AG10803 (cell line): ENCODE measurements at places on chromosomes 12 and 14.
A peak's percentile ranks its signal among the peaks of the same experiment; 100 is the strongest.

DNA sequence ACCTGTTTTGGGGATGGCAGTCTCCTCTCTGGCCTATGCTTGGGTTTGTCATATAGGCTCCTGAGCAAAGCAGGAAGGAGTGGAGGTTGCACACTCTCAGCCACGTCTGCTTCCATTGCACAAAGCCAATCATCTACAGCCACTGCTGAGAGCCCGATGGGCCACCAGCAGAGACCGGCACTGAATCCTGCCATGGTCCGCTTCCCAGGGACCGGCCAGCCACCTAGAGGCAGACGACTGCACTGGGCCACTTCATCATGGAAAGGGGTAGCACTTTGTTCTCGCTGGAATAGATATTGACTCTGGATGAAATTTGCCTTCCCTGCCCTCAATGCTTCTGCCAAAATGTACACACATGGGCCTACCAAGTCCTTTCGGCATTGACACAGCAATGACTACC lies 22.3 kb downstream of the DLK1 start:
- DNase-seq = no peak

- peak; percentile 69 for DNase-seq
These were observed 20.4 kb upstream of the ATP5MC2 start for GRCh38 chr12:53696285-53696654.

- peak; percentile 85 for DNase-seq
These were observed 36.6 kb downstream of the NID2 start for GRCh38 chr14:52032204-52032801.

- no peak for DNase-seq
These were observed 10.0 kb upstream of the GPR19 start for GRCh38 chr12:12705838-12706520.

DNA sequence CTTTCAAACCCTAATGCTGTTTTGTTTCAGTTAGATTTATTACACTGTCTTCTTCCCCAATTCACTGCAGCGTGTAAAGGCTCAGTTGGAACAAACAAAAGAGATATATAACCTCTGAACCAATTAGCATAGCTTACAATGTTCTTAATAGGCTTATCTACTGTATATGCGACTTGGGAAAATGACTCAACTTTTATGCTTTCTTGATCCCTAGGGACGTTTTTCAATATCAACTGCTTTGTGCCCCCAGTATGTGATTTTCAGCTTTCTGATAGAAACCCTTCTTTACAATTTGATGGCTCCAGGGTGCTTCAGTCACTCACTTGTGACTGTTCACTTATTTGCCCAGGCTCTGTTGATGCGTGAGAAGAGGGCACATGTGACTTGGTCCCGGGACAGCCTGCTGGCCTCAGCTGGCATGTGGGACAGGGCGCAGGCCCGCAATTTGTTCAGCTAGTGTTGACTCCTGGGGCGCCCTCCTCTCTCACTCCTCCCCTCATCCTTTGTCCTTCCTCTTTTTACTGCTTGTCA lies 107.1 kb downstream of the TMTC2 start:
- DNase-seq = no peak

GRCh38 chr14:74635847-74636246 lies 23.8 kb upstream of the LTBP2 start:
- no peak for DNase-seq

DNA sequence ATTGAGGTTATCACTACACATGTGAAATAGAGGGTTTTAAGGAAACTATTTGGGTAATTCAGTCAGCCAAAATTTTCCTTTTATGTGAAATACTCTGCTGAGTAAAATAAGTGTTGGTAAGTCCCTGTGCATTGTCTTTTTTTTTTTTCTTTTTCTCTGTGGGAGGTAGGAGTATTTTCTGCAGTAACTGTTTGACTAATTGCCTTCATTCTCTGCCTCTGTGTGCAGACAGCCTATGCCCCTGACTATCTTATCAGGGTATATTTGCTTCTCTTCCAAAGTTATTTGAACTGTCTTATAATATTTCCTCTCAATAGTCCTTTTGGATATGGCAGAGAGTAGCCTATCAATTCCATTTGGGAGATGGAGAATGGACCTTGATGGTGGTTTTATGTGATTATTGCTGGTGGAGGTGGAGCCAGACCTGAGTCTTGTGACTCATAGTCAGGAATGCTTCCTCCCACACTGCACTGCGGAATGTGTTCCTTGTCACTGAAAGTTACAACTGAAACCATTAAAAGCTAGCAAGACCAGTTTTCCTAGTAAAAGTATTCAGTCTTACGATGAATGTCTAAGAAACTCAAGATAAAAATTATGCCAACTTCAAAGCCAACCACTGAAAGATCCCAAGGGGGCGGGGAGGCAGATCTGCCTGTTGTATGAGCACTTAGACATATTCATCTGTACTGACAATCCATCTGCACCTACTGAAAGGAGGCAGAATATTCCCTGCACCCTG lies 40.9 kb upstream of the STXBP6 start:
- DNase-seq = peak; percentile 66

- DNase-seq = no peak
These were observed 92.9 kb downstream of the PPP2R5C start for GRCh38 chr14:101854366-101854765.

DNA sequence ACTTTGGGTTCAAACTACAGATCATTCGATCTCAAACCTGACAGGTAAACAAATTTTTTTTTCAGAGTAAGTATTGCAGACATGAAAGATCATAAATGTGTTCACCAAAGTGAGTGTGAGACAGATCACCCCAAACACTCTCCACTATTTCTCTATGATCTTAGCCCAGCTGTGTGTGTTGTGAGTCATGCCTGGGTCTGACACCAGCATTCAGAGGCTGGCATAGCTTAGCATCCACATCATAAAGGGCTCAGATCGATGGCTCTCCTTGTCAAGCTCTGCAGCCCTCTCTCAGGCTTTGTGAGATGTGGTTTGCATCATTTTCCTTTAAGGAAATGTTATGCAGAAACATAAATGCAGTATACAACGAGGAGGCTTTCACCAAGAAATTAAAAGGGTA lies 164.9 kb downstream of the ETV6 start:
- peak; percentile 75 for DNase-seq

GRCh38 chr14:20350860-20351259 lies 7.4 kb downstream of the PARP2 start:
- peak; percentile 23 for DNase-seq

DNA sequence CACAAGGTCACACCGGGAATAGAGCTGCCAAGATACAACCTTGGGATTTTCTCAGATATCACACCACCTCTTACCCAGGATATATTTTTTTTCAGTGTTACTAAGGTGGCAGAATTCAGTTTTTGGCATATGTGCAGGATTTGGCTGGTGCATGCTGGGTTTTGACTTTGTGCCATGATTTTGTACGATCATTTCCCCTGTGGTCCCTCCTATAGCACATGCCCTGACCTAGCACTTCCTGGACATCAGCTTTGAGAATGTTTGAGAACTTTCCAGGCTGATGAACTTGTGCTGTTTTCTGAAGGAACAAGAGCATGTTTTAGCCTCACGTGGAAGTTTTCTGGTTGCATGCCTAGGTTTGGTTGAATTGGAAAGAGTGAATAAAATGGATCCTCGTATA lies 11.0 kb upstream of the TBPL2 start:
- peak; percentile 13 for DNase-seq

DNA sequence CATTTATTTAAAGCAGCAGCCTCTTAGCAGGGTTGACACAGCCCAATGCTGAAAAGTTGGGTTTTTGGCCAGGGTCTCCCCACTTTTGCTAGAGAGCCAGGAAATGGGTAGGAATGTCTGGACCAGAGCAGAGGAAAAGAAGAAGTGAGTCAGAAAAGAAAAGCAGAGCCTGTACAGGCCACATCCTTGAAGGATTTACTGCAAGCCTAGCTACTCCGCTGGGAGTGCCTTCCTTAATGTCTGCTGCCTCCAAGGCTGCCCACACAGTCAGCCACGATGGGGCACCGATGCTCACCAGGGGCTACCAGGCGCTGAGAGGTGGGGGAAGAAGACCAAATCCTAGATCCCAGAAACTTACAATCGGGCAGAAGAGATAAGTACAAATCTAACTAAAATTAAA lies 139.2 kb downstream of the C12orf75 start:
- no peak for DNase-seq

GRCh38 chr14:43475757-43476156 lies 1031.3 kb downstream of the FSCB start:
- no peak for DNase-seq

- no peak for DNase-seq
These were observed 84.5 kb downstream of the PITPNM2 start for GRCh38 chr12:123066384-123066710.

DNA sequence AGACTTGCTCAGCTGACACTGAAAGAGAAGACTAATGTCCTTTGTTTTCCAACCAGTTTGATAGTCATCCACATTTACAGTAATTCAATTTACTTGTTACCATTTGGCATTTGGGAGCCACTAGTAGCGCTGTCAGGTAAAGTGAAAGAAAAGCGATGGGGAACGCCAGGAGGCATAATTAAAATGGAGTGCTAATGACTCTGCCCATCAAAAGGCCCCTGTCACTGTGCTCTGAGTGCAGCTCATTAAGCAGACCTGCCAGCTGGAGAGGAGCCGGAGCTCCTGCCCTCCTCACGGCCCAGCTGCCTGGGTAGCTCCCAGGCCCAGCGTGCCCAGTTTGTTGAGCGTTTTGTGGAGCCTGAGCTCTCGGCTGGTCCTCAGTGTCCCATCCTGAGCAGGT lies 463.6 kb upstream of the CCDC196 start:
- no peak for DNase-seq

DNA sequence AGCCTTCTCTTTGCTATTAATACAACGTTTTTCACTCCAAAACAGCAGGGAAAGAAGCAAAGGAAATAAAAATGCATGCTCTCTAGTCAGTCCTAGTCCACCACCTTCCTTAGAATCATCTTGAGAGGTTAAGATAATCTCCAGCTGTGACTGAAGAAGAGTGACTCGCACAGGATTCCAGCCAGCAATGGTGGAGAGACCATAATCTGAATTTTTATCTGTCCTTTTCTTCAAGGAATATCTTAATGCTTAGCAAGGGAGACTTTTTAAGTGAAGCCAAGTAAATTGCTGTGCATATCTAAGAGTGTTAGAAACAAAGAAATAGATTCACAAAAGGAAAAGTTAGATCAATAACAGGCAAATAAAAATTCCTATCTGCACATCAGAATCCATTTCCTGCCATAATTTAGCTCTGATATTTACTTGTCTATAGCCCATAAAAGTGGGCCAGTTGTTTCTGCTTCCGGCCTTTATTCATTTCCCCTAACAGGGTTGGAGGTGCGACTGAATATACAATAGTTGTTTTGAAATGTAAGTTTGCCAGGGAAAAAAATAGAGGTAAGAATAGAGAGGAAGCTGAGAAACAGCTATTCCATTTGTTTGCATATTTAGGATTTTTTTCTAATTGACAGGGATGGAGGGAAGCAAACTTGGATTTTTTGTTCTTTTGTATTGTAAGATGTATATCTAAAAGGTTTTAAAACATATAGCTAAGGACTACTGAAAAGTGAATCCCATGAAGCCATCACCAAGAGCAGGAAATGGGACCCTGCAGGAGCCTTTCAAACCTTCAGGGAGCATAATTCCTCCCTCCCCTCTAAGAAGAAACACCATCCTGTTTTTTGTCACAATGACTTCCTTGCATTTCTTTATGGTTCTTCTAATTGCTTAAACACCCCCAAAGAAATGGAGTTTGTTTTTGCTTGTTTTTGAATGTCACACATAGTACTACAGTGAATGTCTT lies 154.0 kb downstream of the ITPR2 start:
- peak; percentile 30 for DNase-seq

DNA sequence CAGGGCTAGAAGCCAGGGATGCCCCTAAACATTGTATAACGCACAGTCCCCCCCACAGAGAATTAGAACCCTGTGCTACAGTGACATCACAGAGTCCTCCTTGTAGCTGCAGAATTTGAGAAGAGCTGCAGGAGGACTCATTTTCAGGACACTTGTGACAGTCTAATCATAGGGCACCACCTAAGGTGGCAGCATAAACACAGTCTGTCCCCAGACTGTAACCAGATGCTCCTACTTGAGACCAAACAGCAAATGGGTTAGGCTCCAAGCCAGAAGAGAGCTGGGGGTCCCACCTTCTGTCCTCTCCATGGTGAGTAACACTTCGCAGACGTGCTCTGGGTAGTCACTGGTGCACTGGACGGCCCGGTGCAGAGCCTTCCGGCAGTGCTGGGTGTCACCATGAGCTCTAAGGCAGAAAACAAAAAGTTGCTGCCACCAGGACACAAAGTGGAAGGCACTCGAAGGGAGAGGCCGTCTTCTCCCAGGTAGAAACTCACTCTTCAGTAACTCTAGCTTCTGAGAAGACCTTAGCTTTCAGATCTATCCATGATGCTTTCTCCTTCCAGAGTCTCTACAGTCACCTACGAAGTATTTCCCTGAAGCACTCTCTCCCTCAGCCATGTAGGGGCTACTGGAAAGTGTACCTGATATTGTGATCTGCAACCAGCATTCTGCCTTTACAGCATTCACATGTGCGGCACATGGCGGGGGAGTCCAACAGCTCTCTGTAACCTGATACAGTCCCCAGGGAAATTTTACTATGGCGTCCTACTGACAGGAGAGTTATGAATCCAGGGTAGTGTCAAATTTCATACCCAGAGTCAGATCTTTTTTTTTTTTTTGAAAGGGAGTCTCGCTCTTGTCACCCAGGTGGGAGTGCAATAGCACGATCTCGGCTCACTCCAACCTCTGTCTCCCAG lies 17.1 kb downstream of the FICD start:
- no peak for DNase-seq

- peak; percentile 68 for DNase-seq
These were observed 174.1 kb downstream of the SLC6A15 start for GRCh38 chr12:84738481-84738972.

GRCh38 chr12:3552726-3553045 lies 61.7 kb downstream of the PRMT8 start:
- DNase-seq = no peak

DNA sequence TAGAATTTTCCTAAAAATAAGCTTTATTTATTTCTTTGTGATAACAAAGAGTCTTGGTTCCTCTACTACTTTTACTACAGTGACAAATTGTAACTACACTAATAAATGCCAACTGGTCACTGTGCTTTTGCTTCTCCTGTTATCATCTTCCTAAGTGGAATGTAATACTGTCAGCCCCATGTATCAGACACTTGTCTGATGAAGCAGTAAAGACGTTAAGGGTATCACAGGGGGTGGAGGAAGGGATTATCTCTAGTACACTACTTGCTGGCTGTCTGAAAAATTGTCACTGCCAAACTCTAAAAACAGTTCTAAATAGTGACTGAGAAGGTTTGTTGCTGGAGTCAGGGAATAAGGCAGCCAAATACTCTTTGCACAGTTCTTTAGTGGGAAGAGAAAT lies 11.3 kb downstream of the ASB8 start:
- no peak for DNase-seq

DNA sequence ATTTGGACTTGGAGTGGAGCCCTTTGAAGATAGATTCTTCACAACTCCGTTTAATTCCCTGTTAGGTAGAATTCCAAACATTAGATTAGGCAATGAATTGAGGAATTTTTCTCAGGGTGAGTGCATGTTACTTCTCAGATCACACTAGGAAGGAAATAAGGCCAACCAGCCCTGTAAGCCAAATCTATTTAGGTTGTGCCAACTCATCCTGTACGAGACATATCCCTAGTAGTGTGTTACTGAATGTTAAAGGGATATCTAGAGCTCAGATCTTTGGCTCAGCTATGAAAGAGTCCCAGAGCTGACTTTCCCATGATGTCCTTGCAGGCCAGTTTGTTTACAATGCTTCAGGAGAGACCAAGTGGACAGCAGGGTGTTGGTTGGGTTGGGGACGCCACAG lies 45.6 kb downstream of the GPHB5 start:
- peak; percentile 44 for DNase-seq

- no peak for DNase-seq
These were observed 46.5 kb downstream of the CACNA2D4 start for GRCh38 chr12:1872001-1872400.

- DNase-seq = peak; percentile 15
These were observed 72.9 kb downstream of the DENND5B start for GRCh38 chr12:31517994-31518393.

GRCh38 chr12:130826151-130826801 lies 12.8 kb downstream of the STX2 start:
- DNase-seq = peak; percentile 73
